IPS DF 6.9 (cell line): ENCODE measurements at places on chromosomes 5 and 9.
A peak's percentile ranks its signal among the peaks of the same experiment; 100 is the strongest.

- no peak for DNase-seq
- peaks cover 12% of the 10 kb centered on the region for H3K4me1 ChIP-seq
- no peaks in the 10 kb centered on the region for H3K36me3 ChIP-seq
- H3K27ac ChIP-seq = no peak overlapping the region
These were observed 68.4 kb downstream of the ANKRD33B start for GRCh38 chr5:10632110-10632761.

DNA sequence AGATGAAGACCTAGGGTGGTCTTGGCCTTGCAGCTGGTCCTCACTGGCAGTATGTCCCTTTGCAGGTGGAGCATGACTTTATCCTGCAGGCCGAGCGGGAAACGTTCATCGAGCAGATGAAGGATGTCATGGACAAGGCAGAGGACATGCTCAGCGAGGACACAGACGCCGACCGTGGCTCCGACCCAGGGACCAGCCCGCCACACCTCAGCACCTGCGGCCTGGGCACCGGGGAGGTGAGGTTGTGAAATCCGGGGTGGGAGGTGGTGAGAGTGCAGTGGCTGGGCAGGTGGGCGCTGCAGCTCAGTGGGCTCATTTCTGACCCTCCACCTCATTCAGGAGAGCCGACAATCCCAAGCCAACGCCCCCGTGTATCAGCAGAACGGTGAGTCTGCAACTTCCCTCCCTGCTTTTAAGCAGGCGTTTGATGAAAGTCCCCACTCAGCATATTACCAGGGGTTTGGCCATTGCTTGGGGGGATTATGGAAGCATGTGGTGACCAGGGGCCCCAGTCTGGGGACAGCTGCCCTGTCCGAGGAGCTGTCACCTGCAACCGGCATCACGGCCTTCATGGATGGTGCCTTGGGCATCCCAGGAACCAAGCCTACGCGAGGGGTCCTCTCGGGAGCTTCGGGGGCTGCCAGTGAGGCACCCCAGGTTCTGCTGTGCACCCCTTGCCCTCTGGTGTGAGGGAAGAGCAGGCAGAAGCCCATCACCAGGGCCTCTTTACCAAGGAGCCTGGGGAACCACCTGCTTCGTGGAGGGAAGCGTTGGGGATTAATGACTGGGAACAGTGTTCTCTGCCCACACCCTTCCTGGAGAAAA, 84.0 kb downstream of the WNK2 start:
- H3K4me3 ChIP-seq = no peak overlapping the region
- no peak for DNase-seq
- no peaks in the 10 kb centered on the region for H3K4me1 ChIP-seq
- H3K36me3 ChIP-seq = peaks cover 16% of the 10 kb centered on the region

GRCh38 chr5:50738864-50739263, 72.4 kb downstream of the PARP8 start:
- no peaks in the 10 kb centered on the region for H3K27me3 ChIP-seq
- H3K27ac ChIP-seq = no peak overlapping the region
- no peaks in the 10 kb centered on the region for H3K4me1 ChIP-seq

DNA sequence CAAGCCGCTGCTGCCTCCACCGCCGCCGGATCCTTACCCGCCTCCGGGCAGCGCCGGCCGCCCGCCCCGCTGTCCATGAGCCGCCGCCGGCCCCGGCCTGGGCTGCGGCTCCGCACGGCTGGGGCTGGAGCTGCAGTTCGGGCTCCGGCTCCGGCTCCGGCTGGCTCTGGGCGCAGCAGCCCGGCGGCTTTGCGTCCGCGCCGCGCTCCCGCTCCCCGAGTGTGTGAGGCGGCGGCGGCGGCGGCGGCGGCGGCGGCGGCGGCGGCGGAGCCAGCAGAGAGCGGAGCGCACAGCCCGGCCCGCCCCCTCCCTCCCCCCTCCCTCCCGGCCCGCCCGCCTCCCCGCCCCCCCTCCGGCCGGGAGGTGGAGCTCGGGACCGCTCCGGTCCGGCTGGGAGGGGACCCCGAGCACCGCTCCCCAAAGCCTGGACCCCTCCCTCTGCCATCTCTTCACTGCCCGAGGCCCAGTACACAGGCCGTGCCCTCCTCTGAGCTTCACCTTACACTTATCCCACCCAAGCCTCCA, at the start of gene PCDH1:
Gene PCDH1 (minus strand): TSS at position 225 of the 525 bp plus-strand sequence. CDS start 148 bp downstream, at position 77.
- no peaks in the 10 kb centered on the region for H3K27me3 ChIP-seq
- H3K36me3 ChIP-seq = no peaks in the 10 kb centered on the region
- peak within 1 kb of the TSS; percentile 83 for H3K4me3 ChIP-seq
- DNase-seq = no peak

DNA sequence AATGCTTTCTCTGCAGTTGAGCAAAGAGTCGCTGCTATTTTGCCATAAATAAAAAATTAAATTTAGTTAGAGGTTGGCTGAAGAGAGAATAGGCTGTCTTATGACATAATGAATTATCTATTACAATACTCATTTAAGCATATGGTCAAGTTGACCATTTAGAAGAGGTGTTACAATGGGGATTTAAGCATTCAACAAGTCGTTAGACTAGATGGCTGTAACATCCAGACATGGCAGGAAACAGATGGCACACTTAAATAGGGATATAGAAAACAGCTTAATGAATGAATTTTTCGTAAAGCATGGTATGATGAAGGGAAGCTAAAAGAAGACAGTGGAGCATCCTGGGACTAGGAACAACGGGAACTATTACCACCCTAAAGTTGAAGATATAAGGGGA, 160.3 kb upstream of the PTPRD start:
- no peaks in the 10 kb centered on the region for H3K36me3 ChIP-seq
- no peaks in the 10 kb centered on the region for H3K4me1 ChIP-seq
- no peak overlapping the region for H3K4me3 ChIP-seq
- H3K27me3 ChIP-seq = no peaks in the 10 kb centered on the region
- no peak overlapping the region for H3K27ac ChIP-seq

- no peaks in the 10 kb centered on the region for H3K27me3 ChIP-seq
- no peak overlapping the region for H3K4me3 ChIP-seq
- H3K36me3 ChIP-seq = no peaks in the 10 kb centered on the region
- no peak overlapping the region for H3K27ac ChIP-seq
- no peak for DNase-seq
These were observed 460.7 kb upstream of the MEF2C start for GRCh38 chr5:89343666-89344065.

DNA sequence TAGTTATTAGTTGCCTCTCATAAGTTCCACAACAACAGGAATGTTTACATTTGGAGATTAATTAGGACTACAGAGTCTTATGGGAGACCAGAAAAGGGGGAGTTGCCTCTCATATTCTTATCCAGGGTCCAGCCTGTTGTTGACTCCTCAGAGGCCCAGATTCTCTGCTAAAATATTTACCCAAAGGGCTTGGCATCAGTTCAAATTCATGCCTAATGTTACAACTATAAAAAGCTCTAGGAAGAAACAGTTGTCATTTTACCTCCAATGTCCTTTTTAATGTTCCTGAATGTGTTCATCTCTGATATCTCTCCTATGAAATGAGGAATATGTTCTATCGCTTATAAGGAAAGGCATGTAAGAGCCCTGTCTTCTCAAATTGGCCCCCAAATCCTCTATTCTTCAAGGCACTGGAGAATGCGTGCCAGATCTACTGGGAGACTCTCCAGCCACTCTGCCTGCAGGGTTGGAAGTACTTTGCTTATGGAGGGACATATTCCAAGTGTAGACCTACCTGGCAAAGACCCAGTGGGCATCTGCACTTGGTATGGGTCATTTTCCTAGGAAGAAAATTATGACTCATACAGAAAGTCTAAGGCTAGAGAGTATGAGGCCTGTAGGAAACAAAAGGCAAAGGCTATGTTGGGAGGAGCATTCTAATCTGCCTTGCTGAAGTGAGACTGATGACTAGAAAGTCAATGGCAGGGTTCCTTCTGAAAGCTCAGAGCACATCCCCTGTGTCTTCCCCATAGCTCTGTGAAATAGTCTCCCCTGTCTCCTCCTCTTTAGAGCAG, 192.6 kb downstream of the ESM1 start:
- no peak overlapping the region for H3K27ac ChIP-seq
- H3K4me3 ChIP-seq = no peak overlapping the region
- no peaks in the 10 kb centered on the region for H3K4me1 ChIP-seq
- no peaks in the 10 kb centered on the region for H3K27me3 ChIP-seq

GRCh38 chr5:18197734-18198133, 563.5 kb downstream of the TAF11L14 start:
- H3K27ac ChIP-seq = no peak overlapping the region
- no peaks in the 10 kb centered on the region for H3K27me3 ChIP-seq
- no peak overlapping the region for H3K4me3 ChIP-seq
- no peak for DNase-seq
